ENCODE measurements at places on chromosomes 11 and 22. TPM values are rescaled to one million over a fixed set of nuclear protein-coding genes. Genes with fewer than 3 reads are reported as not detected.

DDI1 gene
- total RNA-seq: not detected

TKFC gene
- 38.4 TPM for total RNA-seq

GALNT18 gene
- total RNA-seq: 53.5 TPM

RFPL2 gene
- 0.18 TPM for total RNA-seq

OR5A1 gene
- total RNA-seq: not detected

NCAM1 gene
- total RNA-seq: 102 TPM

ADM2 gene
- 2.2 TPM for total RNA-seq

CCDC188 gene
- 0.35 TPM for total RNA-seq

MRGPRE gene
- total RNA-seq: not detected

CRYBB2 gene
- total RNA-seq: not detected

SCGB1D2 gene
- not detected for total RNA-seq

ABCC8 gene
- total RNA-seq: 4.5 TPM

NRXN2 gene
- 33.2 TPM for total RNA-seq

PLA2G3 gene
- not detected for total RNA-seq

GLYAT gene
- 69.0 TPM for total RNA-seq

EI24 gene
- 62.2 TPM for total RNA-seq

LRRC10B gene
- total RNA-seq: 3.4 TPM

ART1 gene
- total RNA-seq: 3.3 TPM

ENTHD1 gene
- not detected for total RNA-seq

CNTN5 gene
- total RNA-seq: 32.9 TPM

LGR4 gene
- total RNA-seq: 157 TPM

C11orf97 gene
- 0.53 TPM for total RNA-seq

PAX6 gene
- 0.06 TPM for total RNA-seq

MED15 gene
- 64.3 TPM for total RNA-seq

SCGB1D4 gene
- total RNA-seq: not detected

LIF gene
- total RNA-seq: 2.7 TPM

SYCE3 gene
- total RNA-seq: 0.58 TPM

HBE1 gene
- total RNA-seq: 23.8 TPM

PDGFB gene
- total RNA-seq: 15.8 TPM

FAM83F gene
- 2.5 TPM for total RNA-seq

Data from metanephros (tissue), 2 donors.